ENCODE measurements at places on chromosomes 4 and X.

DNA sequence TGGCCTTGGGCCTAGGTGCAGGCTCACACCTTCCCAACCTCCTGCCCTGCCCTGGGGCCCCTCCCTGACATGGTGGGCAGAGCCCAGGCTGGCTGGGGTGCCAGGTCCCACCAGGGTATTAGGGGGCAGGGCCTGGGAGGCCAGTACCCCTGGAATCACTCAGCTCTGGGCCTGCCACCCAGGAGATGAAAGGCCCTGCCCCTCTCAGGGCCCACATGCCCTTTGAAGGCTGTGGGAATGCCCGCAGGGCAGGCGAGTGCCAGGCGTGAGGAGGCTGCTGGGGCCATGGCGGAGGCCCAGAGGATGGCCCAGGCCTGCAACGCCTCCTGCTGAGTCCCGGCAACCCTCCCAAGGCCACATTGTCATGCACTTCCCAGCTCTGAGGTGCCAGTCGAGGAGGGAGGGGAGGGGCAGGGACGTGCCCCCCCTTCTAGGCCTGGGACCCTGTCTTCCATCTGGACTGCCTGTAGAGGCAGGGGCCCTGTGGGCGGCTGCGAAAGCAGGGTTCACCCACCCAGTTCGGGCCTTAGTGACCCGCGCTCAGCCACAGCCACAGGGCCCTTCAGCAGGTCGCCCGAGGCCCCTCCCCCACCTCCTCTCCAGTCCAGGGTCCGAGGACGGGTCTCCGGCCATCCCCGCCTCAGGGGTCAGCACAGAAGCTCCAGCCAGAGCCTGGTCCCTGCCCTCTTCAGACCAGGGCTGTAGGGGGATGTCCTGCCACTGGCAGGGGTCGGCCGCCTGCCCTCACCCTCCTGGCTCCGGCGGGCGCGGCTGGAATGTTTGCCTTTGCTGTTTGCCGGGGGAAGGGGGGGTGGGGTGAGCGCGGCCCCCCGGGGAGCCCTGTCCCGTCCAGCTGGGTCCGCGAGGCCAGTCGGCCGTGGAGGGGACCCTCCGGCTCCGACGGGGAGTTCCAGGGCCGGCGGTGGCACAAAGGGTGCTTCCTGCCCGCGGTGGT lies 26.7 kb upstream of the FGFR3 start:
- no peak for DNase-seq

DNA sequence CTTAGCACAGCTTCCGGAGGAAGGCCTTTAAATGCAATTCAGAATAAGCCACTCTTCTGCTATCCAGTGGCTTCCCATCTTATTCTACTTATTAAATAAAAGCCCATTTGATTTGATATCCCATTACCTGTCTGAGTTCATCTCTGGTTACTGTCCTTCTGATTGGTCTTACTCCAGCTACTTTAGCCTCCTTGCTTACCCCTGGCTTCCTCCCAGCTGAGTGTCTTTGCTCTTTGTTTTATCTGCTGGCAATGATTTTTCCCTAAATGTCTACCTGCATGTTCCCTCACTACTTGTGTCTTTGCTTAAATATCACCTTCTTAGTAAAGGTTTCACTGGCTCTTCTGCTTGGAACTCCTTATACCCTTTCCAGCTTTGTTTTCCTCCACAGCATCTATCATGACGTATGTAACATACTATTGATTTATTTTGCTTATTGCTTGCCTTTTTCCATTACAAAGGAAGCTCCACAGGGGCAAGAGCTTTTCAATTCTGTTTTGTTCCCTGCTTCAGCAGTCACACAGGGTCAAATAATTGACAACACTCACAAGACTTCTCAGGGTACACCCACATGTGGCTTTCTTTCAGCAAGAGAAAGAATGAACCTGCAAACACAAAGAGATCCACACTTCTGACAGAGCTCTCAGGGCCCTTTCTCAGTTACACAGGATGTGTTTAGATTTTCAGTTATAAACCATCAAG lies 63.8 kb downstream of the TBC1D19 start:
- no peak for DNase-seq

- no peak for DNase-seq
Measured at GRCh38 chr4:124432500-124432899, 280.0 kb downstream of the ANKRD50 start.

- peak; percentile 0 for DNase-seq
Measured at GRCh38 chr4:22237155-22237751, 278.6 kb downstream of the ADGRA3 start.

GRCh38 chrX:66014556-66014955 lies 25.3 kb downstream of the VSIG4 start:
- no peak for DNase-seq

GRCh38 chrX:151754047-151754429 lies 19.5 kb downstream of the CNGA2 start:
- no peak for DNase-seq

DNA sequence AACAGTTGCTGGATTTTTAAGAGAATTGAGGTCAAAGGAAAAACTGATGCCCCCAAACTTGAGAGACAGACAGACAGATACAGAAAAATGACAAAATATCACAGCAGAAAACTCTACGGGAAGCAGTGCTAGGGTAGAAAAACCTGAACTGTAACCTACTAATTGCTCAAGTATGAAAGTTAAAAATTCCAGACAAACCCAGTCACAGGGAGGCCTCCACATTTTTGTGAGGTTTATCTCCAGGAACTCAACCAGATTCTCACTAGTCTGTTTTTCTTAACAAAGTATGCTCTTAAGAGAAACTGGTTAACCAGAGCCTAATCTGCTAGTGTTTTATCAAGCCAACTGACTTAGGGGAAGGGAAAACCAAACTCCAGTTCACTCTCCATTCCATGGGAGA lies 19.9 kb upstream of the PPP3CA start:
- DNase-seq: no peak

DNA sequence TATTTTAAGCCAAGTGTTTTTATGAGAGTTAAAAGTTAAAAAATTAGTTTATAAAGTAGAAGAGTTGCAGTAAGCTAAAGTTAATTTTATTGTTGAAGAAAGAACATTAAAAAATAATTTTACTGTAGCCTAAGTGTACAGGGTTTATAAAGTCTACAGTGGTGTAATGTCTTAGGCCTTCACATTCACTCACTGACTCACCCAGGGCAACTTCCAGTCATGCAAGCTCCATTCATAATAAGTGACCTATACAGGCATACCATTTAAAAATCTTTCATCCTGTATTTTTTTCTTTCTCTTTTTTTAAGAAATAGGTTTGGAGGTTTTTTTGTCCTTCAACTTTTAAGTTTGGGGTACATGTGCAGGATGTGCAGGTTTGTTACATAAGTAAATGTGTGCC lies 87.9 kb upstream of the NR3C2 start:
- DNase-seq: no peak

DNA sequence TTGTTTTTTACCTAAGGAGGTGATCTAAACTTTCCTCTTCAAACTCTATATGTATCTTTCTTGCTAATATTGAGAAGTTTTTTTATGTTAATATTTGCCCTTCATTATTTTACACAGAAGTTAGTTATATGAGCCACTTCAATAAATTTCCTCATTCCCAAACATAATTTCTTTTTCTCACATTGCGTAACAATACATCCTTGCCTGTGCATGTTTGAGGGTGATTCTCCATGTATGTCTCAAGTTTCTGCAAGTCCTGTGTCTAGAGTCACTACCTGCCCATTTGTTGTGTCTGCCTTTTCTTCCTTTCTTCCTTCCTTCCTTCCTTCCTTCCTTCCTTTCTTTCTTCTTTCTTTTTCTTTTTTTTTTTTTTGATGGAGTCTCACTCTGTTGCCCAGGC lies 2057.9 kb downstream of the PCDH7 start:
- DNase-seq: no peak

GRCh38 chr4:85913931-85914694 lies 439.2 kb downstream of the ARHGAP24 start:
- no peak for DNase-seq

DNA sequence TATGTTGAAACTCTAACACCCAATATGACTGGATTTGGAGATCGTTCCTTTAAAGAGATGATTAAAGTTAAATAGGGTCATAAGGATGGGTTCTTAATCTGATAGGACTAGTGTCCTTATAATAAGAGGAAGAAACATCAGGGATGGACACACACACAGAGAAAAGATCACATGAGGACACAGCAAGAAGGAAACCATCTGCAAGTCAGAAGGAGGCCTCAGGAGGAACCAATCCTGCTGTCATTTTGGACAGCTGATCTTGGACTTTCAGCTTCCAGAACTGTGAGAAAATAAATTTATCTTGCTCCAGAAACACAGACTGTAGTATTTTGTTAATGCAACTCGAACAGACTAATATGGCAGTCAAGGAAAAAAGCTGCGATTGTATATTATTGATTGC lies 631.5 kb downstream of the PCDH7 start:
- no peak for DNase-seq

DNA sequence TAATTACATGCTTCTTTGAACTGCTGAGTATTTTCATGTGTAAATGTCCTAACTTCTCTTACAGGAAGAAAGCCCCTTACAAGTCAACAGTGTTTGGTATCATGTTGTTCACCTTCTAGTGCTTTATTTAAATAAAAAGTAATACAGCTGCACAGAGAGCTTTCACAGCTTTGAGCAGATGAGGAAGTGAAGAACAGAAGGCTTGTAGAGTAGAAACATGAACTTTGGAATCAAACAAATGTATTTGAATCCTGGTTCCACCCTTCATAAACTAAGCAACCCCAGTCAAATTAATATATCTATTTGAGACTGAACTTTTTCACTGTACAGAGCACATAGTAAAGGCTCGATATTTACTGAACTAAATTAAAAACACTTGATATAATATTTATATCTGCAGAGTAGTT lies 120.5 kb downstream of the CAMK2D start:
- DNase-seq: no peak

DNA sequence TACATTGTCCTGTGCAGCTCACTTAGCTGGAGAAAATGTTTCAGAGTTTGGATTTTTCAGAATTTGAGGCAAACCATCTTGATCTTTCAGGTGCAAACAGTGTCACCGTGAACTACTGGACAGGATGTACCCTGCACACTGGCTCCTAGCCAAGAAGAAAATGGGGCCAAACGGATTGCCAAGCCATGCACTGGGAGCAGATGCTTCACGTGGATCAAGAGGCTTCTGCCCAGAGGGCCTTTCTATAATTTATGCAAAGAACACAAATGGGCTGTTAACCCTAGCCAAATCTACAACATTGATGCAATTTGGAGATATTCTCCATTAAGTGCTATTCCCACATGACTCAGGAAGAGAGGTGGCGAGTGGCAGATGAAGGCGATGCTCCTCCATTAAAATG lies 46.9 kb upstream of the ATP8A1 start:
- no peak for DNase-seq

DNA sequence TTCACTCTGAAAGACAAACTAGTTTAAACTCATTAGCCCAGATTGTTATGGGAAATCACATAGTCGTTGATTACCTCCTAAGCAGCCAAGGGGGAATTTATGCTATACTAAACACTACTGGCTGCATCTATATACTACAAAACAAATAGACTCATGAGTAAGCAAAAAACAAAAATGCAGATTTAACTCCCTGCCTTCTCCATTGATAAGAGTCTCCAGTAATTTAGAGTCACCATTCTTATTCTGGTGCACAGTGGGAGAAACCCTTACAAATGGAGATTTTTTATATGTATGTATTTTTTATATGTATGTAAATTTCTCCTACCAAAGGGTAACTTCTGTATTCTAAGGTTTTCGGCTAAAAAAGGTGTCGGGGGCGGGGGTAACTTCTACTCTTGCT lies 126.6 kb downstream of the PLS3 start:
- no peak for DNase-seq

DNA sequence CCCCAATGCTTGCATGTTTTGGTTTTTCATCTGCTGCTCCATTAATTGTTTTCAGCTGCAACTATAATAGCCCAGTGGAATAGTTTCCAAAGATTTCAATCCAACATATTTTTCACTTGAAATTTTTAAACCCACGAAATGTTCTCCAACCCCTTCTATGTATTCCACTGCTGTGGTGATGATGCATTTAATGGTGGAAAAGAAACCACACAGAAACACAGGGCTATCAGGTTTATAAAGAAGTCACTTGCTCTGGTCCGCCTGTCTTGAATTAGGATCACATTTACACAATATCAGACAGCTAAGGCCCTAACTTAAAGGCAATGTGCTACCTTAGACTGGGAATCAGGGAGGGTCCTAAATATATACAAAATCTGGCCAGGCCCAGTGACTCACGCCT lies 35.0 kb downstream of the OPHN1 start:
- DNase-seq: no peak

DNA sequence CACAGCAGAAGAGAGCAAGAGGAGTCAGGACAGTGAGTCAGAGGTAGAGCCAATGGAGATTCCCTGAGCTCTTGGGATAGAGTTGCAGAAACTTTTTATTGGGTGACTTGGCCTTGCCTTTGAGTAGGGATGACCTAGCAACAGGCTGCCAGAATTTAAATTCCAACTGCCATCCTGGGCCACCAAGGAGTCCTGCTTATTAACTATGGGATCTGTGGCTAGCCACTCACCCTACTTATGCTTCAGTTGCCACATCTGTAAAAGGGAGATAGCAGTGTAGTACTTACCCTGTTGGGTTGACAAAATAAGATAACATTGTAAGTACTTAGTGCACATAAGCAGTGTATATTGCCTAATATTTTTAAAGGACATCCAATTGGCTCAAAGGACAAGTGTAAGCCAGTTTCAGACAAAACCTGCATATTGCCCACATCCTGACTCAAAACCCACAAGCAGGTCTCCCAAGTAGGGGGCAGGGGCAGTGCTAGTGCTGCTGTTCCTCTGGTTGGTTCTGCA lies 43.5 kb upstream of the TMEM164 start:
- no peak for DNase-seq

Data from CD8-positive, alpha-beta T cell (primary cell).